ENCODE measurements at places on chromosomes 1 and 21. TPM values are rescaled to one million over a fixed set of nuclear protein-coding genes. Genes with fewer than 3 reads are reported as not detected.

DNA sequence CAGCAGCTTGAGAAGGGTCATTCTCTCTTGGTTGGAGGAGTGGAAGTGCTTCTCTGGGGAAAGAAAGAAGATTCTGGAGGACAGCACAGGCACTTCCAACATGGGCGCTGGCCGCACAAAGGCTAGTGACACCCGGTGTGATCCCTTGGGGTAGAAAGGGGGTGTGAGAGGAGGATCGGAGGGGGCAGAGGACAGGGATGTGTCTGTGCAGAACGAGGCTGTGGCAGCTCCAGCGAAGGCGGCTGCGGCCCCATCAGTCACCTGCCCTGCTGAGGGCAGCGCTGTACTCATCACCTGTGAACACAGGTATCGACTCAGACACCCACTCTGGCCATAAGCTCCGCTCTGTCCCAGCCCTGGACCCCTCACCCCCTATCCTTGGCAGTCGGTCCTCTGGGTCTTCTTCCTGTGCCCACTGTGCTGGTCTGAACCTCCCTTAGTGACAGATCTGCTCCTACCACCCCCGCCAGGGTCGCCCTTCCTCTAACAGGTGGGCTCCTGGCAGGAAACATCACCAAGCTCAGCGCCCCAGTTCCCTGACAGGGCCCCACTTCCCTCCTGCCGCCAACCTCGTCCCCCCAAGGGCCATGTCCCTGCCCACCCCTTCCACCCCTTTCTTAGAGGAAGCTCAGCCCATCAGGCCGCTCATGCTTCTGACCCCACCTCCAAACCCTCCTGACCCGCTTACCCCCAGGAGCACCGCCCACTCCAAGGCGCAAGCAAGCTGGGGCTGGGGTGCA, 20.1 kb downstream of the TP73 start:
- H3K4me3 ChIP-seq: no peak overlapping the region
- no peak overlapping the region for H3K27ac ChIP-seq
- no peak for DNase-seq
- no peaks in the 10 kb centered on the region for H3K27me3 ChIP-seq
- peaks cover 9% of the 10 kb centered on the region for H3K4me1 ChIP-seq

AADACL4 gene
- total RNA-seq: not detected

TENT5C gene
- 6.0 TPM for total RNA-seq

SH2D2A gene
- 211 TPM for total RNA-seq

GRCh38 chr1:239771550-239771949, 320.1 kb upstream of the FMN2 start:
- no peaks in the 10 kb centered on the region for H3K4me1 ChIP-seq
- DNase-seq: no peak
- H3K27ac ChIP-seq: no peak overlapping the region
- no peaks in the 10 kb centered on the region for H3K27me3 ChIP-seq
- H3K36me3 ChIP-seq: no peaks in the 10 kb centered on the region

DNA sequence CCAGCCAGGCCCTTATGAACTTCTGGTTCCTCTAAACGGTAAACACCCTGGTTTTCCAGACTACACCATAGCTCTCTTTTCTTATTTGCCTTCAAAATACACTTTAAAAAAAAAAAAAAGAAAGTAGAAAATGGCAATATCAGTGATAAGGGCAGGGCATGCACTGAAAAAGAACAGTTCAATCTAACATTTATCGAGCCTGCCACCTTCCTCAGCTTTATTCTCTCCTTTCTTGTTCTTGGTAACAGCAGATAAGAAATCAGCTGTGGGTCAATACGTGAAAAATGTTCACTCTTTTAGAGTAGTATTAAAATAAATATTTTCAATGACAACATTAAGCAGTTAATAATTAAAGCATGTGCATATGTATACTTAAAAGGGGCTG, 83.1 kb upstream of the ZNF648 start:
- H3K27me3 ChIP-seq: peaks cover 4% of the 10 kb centered on the region
- DNase-seq: no peak
- H3K27ac ChIP-seq: no peak overlapping the region
- peaks cover 9% of the 10 kb centered on the region for H3K4me1 ChIP-seq
- H3K36me3 ChIP-seq: no peaks in the 10 kb centered on the region

NUP210L gene
- 0.04 TPM for total RNA-seq

- H3K4me1 ChIP-seq: no peaks in the 10 kb centered on the region
- no peak overlapping the region for H3K27ac ChIP-seq
- H3K27me3 ChIP-seq: peaks cover 20% of the 10 kb centered on the region
- no peaks in the 10 kb centered on the region for H3K36me3 ChIP-seq
Measured at GRCh38 chr1:211920141-211920572, 89.6 kb upstream of the LPGAT1 start.

DNA sequence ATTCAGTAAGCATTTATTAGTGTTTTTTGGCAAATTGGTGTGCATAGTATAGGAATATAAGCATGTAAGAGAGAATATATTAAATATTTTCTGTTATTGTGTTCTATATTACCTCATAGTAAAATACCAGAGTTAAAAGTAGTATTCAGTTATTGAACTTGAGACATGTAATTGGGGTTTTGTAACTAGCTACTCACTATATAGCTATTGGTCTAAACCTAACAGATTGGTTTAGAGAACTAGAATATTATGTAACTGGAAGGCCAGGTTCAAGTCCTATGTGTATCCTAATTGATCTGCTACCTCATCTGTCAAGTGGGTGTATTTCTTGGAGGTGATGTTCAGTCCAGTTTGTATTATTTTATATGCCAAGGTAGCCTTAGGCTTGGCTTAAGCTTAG, 26.3 kb downstream of the CLIC4 start:
- peaks cover 10% of the 10 kb centered on the region for H3K4me1 ChIP-seq
- H3K36me3 ChIP-seq: no peaks in the 10 kb centered on the region
- DNase-seq: no peak
- no peak overlapping the region for H3K27ac ChIP-seq
- H3K4me3 ChIP-seq: no peak overlapping the region

GRCh38 chr1:111101854-111102642, 37.8 kb downstream of the DRAM2 start:
- DNase-seq: no peak
- H3K36me3 ChIP-seq: no peaks in the 10 kb centered on the region
- H3K27ac ChIP-seq: no peak overlapping the region
- no peak overlapping the region for H3K4me3 ChIP-seq

DNA sequence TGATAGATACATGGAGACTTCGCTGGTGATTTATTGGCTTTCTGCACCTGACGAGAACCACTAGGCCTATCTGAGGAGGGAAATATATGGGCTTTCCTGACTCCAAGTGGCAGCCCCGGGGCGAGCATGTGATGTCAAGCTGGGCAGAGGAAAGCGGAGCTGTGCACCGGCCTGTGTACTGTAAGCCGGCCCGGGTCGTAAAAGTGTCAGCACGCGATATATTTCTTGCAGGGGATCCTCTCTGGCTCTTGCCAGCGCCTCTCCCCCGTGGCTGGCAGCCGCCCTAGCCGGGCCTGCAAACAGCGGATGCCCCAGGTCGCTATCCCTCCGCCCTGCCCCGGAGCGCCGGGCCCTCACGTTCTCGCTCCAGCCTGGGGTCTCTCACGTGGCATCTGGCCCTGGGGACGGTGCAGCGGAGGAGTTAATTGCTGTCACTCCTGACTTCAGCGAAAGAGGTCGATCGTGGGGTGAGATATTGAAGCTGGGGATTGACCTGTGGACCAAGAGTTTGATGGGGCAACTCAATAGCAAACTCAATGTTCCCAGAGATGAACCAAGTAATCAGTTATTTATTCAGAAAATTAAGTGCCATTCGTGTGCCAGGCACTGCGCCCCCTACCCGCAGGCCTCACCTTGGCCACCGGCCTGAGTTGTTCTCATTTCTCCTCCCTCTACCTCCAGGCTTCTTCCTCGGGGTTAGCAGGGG, 41.0 kb upstream of the HAO2 start:
- H3K4me1 ChIP-seq: peaks cover 8% of the 10 kb centered on the region
- H3K27ac ChIP-seq: no peak overlapping the region
- H3K27me3 ChIP-seq: peaks cover 14% of the 10 kb centered on the region
- peak; percentile 55 for DNase-seq

PGLYRP4 gene
- not detected for total RNA-seq

- no peaks in the 10 kb centered on the region for H3K27me3 ChIP-seq
- no peak for DNase-seq
- H3K4me1 ChIP-seq: peaks cover 1% of the 10 kb centered on the region
- no peak overlapping the region for H3K27ac ChIP-seq
- no peaks in the 10 kb centered on the region for H3K36me3 ChIP-seq
- H3K4me3 ChIP-seq: no peak overlapping the region
Measured at GRCh38 chr1:229019663-229020271, 251.1 kb upstream of the RAB4A start.

RAD54L gene
- total RNA-seq: 64.2 TPM

DNA sequence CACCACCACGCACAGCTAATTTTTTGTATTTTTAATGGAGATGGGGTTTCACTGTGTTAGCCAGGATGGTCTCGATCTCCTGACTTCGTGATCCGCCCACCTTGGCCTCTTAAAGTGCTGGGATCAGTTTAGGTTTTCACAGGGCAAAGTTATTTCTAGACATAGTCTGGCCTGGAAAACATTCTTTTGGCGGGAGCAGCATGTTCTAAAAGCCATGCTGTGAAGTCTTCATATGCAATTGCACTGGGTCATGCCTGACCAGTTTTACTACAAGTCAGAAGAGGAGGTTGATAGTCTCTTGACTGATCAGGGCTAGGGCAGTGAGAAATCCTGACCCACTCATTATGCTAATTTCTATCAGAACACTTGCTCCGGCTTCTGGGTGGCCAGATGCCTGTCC, 131.6 kb upstream of the POU3F1 start:
- H3K36me3 ChIP-seq: no peaks in the 10 kb centered on the region
- H3K4me1 ChIP-seq: no peaks in the 10 kb centered on the region
- peaks cover 2% of the 10 kb centered on the region for H3K27me3 ChIP-seq
- DNase-seq: no peak

DNA sequence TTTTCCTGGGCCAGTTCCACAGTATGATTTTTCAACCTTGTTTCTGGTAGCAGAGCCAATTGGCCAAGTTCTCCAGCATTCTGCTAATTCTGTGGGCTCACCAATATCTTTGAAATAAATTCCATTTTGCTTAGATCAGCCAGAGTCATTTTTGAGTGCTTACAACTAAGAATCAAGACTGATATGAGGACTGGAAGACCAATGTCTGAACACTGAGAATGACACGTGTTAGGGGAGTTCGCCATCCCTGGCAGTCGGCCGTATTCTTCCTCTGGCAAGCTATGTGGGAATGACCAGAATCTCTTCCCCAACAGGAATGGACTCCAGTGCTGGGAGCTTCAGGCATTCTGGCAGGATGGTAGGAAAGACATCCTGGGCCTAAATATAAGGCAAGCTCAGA, 4.9 kb upstream of the TENT5C start:
- no peak overlapping the region for H3K4me3 ChIP-seq
- H3K27ac ChIP-seq: no peak overlapping the region
- peaks cover 8% of the 10 kb centered on the region for H3K4me1 ChIP-seq
- H3K27me3 ChIP-seq: no peaks in the 10 kb centered on the region
- H3K36me3 ChIP-seq: no peaks in the 10 kb centered on the region

- H3K36me3 ChIP-seq: no peaks in the 10 kb centered on the region
- no peak overlapping the region for H3K4me3 ChIP-seq
- no peaks in the 10 kb centered on the region for H3K4me1 ChIP-seq
Measured at GRCh38 chr1:56216218-56216617, 363.1 kb downstream of the PLPP3 start.

DNA sequence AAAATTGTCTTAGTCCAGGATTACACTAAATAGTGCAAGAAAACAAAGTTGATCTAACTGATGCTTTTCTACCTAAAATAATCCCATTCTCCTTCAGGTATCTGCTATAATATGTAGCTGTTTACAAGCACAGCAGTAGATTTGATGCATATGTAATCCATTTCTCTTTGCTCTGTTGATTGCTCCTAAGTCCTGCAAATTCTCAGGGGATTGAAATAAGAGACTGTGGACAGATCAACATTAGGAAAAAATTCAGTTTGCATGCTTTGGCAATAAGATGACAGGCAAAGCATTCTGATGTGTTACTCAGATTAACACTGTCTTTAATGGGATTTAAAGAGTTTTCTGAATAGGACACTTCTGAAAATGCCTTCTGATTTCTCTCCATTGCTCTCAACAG, 34.7 kb downstream of the RNF11 start:
- H3K27ac ChIP-seq: no peak overlapping the region
- no peak for DNase-seq
- H3K27me3 ChIP-seq: no peaks in the 10 kb centered on the region
- peaks cover 25% of the 10 kb centered on the region for H3K4me1 ChIP-seq

KIFAP3 gene
- total RNA-seq: 10.9 TPM

DNA sequence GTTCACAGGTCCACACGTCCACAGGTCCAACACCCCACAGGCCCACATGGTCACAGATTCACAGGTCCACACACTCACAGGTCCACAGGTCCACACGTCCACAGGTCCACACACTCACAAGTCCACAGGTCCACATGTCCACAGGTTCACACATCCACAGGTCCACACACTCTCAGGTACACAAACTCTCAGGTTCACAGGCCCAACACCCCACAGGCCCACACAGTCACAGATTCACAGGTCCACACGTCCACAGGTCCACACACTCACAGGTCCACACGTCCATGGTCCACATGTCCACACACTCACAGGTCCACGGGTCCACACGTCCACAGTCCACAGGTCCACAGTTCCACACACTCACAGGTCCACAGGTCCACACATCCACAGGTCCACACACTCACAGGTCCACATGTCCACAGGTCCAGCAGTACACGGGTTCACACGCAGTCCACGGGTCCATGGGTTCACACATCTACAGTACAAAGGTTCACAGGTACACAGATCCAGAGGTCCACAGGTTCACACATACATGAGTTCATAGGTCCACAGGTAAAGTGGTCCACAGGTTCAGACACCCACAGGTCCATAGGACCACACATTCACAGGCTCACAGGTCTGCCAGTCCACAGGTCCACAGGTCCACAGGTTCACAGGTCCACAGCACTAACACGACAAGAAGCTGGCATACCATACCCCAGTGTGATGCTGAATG, 39.3 kb upstream of the COL6A2 start:
- peaks cover 27% of the 10 kb centered on the region for H3K27me3 ChIP-seq
- DNase-seq: no peak
- peaks cover 23% of the 10 kb centered on the region for H3K4me1 ChIP-seq
- no peaks in the 10 kb centered on the region for H3K36me3 ChIP-seq

GRCh38 chr1:212959266-212960220, 9.2 kb downstream of the VASH2 start:
- H3K36me3 ChIP-seq: no peaks in the 10 kb centered on the region
- no peak for DNase-seq
- no peak overlapping the region for H3K4me3 ChIP-seq
- peaks cover 8% of the 10 kb centered on the region for H3K27me3 ChIP-seq

- H3K36me3 ChIP-seq: no peaks in the 10 kb centered on the region
- peak overlapping the region; percentile 44 for H3K4me3 ChIP-seq
- DNase-seq: no peak
- peaks cover 46% of the 10 kb centered on the region for H3K27me3 ChIP-seq
- peaks cover 32% of the 10 kb centered on the region for H3K4me1 ChIP-seq
Measured at GRCh38 chr1:153262070-153262366, 2.5 kb downstream of the LORICRIN start.

GRCh38 chr1:94543893-94544635, 2.5 kb upstream of the F3 start:
- peaks cover 13% of the 10 kb centered on the region for H3K4me1 ChIP-seq
- no peak overlapping the region for H3K4me3 ChIP-seq
- no peaks in the 10 kb centered on the region for H3K36me3 ChIP-seq
- no peak for DNase-seq
- no peak overlapping the region for H3K27ac ChIP-seq
- peaks cover 56% of the 10 kb centered on the region for H3K27me3 ChIP-seq

All from activated CD4-positive, alpha-beta T cell treated with anti-CD3 and anti-CD28 coated beads for 36 hours (primary cell).